Inflammatory macrophage treated with lipopolysaccharide for 1 hour (primary cell): ENCODE measurements at places on chromosomes 1 and 21.
A peak's percentile ranks its signal among the peaks of the same experiment; 100 is the strongest.

GRCh38 chr1:22334860-22335550 is 116.6 kb upstream of the ZBTB40 start:
- no peak for DNase-seq

GRCh38 chr21:25421321-25422028 is 185.8 kb downstream of the MRPL39 start:
- DNase-seq, result peak; percentile 70

- no peak for DNase-seq
Observed at GRCh38 chr1:22522221-22522743, 41.0 kb upstream of the EPHA8 start.

- DNase-seq, result no peak
Observed at GRCh38 chr21:31260790-31261189, 83.3 kb downstream of the TIAM1 start.

- DNase-seq, result no peak
Observed at GRCh38 chr1:62084310-62084890, 110.2 kb upstream of the L1TD1 start.

DNA sequence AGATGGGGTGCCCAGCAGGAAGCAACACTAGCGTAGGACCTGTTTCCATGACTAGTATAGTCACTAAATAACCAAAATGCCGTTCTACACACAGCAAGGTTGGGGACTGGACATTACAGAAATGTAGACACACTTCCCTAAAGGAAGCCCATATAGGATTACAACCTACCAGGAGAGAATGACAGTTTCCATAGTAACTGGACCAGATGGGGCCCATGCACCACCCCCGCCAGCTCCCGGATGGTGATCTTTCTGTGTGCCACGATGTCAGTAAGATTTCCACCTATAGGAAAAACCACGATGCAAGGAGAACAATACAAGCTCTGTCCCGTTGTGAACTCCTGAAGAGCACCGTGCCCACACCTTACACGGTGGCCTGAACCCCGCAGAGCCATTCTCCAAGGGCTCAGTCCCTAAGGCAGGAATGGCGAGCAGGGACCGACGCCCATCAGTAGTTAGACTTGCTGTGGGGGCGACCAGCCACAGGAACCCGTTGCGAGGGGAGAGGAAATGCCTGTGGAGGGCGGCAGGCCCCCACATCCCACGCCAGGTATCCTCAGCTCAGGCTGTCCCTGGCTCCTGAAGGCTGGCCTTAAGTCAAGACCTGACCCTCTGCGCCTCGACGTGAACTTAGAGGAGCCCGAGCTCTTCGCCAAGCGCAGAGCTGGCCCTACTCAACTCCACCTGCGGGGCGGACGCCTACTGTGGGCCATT is 13.6 kb upstream of the CEP85 start:
- DNase-seq, result no peak

- DNase-seq, result peak; percentile 60
Observed at GRCh38 chr21:25350056-25350455, 257.2 kb downstream of the MRPL39 start.

GRCh38 chr1:242011894-242012660 is 13.2 kb upstream of the MAP1LC3C start:
- peak; percentile 26 for DNase-seq

- DNase-seq, result peak; percentile 36
Observed at GRCh38 chr1:170536924-170537551, 5.1 kb downstream of the GORAB start.

- no peak for DNase-seq
Observed at GRCh38 chr1:74422421-74423292, 89.8 kb downstream of the LRRC53 start.

DNA sequence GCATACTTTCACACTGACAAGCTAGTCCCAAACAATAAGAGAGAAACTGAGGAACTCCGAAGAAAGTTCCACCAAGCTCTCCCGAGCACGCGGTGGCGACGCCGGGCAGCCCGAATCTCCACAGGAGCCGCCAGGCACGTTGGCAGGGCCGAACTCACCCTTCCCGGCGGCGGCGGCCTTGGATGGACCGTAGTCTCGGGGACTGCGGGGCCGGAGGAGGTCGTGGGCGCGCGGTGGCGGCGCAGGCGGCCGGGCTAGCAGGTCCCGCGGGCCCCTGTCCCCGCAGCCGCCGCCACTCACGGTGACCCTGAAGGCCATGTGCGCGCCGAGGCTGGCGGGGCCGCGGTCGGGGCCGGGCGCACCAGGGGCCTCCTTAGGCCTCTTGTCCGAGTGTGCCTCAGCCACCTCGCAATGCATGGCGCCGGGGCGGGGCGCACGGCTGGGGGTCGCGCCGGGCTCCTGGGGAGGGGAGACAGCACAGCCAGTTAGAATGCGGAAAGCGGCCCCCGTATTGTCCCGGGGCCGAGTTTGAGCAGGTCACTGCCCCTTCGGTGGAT is 1.2 kb downstream of the GLIS1 start:
- DNase-seq, result no peak

DNA sequence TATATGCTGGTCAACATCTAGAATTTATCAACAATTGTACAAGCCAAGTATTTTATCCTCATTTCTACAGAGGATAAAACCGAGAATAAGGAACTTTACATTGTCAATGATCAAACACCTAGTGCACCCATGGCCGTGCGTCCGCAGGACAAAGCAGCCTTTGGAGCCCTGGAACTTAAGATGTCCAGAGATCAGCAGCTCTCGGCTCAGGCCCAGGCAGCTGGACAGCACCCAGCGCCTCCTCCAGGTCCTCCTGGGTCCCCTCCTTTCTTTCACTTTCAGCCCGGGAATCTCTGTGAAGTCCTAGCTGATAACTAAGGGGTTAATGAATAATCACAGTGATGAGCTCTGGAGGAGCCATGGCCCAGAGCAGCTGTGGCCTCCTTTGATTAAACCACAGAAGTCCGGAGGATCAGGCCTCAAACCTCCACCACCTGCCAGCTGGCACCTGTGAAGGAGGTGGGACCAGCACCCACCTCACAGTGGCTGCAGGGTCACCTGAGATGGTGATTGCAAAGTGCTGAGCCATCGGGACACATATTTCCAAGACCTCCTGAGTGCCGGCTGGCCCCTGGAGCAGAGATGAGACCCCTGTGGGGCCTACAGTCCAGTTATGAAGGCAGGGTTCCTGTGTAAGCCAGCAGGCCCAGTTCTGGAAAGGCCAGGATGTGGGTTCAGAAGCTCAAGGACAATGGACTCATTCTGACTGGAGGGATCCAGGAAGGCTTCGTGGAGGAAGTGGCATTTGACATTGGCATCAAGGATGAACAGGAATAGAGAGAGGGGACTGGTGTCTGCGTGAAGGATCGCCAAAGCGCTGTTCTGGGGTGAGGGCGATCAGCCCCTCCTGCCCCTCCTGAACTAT is 11.6 kb upstream of the SAMD11 start:
- no peak for DNase-seq

GRCh38 chr1:61452176-61453035 is 272.5 kb downstream of the TM2D1 start:
- peak; percentile 13 for DNase-seq

DNA sequence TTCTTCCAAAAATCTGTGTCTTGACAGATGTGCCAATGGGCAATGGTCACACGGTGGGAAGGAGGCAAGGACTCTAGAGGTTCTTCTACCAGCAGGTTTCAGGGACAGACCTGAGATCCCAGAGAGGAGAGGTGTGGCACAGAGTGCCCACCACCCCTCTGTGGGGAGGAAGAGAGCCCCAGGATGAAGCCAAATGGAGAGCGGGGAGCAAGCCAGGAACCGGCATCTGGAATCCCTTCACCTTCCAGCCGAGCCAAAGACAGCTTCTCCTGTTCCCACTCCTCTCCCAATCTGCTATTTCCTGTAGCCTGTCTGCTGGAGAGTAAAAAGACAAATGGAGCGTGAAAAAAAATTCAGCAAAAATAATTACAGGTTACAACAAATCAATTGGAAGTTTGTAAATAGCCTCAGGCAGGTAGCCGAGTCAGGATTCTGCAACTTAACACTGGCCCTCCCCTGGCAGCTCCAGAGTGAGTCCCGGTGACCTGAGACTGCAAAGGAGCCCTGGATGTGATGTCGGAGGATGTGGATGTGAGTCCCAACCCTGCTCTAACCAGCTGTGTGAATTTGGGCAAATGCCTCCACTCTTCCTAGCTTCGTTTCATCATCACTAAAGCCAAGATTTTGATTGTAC is 45.4 kb upstream of the LRRN2 start:
- DNase-seq, result no peak

GRCh38 chr1:96684744-96685143 is 36.8 kb upstream of the PTBP2 start:
- no peak for DNase-seq

GRCh38 chr1:38117444-38117887 is 70.9 kb upstream of the POU3F1 start:
- no peak for DNase-seq

DNA sequence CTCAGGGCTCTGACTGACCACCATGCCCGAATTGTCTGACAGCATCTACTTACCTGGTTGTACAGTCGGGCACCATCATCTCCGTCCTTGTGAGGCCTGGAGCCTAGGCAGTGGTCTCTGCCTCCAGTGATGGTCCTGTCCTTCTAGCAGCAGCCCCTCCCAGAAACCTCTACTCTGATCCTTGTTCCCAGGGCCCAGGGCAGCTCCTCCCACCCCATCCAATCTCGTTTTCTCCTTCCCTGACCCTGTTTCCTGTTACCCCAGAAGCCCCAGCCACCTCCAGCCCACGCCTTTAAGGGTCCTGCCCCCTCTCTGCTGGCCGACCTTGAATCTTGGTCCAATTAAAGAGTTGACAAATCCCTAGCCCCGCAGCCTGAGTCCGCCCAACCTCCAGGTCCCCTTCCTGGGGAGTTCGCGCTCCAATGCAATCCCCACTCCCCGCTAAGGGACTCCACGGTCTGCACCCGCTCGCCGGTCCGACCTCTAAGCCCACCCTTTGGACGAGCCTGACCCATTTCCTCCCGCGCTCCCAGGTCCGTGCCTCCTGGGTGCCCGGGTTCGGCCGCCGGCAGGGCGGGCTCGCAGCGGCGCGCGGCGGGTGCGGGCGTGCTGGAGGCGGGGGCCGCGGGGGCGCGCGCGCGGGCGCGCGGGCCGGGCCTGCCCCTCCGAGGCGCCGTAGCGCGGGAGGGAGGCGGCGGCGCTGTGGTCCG is at the start of gene B4GALT2:
Gene B4GALT2 (plus strand): TSS at position 660 of the 710 bp plus-strand sequence. CDS start 1,951 bp downstream, outside the sequence.
- no peak for DNase-seq

- DNase-seq, result no peak
Observed at GRCh38 chr1:115302390-115302961, 35.6 kb downstream of the NGF start.

DNA sequence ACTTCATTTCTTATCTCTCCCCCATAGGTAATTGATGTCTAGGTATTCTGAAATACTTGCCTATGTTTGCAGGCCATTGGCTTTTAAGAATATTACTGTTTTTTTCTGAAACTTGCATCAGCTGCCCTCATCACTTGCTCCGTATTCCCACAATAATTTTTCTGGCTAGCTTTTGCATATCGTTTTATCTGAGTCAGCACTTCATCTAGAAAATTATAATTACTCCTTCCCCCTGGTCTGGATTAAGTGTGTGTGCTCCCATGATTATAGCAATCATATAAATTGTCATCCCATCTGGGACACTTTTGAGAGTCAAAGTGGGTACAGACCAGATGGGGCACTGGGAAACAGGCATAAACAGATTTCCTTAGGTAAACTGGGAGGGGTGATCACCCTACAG is 583.2 kb upstream of the B3GALT2 start:
- no peak for DNase-seq

- DNase-seq, result no peak
Observed at GRCh38 chr1:41315146-41315822, 46.0 kb upstream of the FOXO6 start.

- no peak for DNase-seq
Observed at GRCh38 chr21:33578959-33579542, 9.4 kb downstream of the DONSON start.

DNA sequence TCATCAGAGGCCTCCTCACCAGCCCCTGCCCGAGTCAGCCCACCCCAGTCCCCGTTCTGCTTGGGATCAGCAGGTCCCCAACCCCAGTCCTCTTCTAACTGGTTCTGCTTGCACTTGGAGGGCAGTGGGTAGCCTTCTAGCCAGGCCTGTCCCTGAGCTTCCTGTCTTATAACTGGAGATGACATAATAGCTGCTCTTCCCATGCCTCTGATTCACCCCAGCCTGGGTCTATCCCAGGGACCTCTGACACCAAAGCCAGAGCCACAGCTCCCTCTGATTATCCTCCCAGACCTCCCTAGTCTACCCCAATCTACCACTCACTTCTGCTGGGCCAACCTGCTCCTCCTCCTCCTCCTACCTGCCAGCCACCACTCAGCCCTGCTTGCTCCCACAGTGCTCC is 31.4 kb downstream of the IQGAP3 start:
- peak; percentile 85 for DNase-seq

DNA sequence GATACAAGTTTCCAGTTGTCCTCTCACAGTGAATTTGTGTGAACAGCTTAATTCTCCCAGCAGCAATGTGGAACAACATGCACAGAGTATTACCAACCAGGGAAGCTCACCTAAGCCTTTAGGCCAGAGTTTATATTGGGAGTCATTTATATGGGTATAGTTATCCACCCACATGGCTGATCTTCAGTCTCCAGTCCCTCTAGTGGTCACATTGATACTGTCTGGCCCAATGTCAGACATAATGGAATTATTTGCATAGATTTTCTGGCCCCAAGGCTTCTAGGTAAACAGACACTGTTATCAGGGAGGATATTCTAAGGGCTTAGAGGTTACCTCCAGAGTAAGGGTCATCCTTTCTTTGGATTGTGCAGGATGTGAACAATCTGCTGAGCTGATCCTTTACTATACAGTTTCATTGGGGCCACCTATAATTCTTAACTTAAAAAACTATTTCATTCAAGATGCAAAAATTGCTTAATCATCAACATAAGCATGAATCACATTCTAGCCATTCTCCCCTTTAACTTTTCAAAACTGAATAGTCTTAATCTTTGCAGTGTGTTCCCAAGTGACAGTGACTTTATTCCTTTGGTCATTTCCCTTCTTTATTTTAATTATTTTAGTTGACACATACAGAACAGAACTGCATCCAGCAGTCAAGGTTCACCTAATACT is 210.9 kb downstream of the LTN1 start:
- peak; percentile 8 for DNase-seq

DNA sequence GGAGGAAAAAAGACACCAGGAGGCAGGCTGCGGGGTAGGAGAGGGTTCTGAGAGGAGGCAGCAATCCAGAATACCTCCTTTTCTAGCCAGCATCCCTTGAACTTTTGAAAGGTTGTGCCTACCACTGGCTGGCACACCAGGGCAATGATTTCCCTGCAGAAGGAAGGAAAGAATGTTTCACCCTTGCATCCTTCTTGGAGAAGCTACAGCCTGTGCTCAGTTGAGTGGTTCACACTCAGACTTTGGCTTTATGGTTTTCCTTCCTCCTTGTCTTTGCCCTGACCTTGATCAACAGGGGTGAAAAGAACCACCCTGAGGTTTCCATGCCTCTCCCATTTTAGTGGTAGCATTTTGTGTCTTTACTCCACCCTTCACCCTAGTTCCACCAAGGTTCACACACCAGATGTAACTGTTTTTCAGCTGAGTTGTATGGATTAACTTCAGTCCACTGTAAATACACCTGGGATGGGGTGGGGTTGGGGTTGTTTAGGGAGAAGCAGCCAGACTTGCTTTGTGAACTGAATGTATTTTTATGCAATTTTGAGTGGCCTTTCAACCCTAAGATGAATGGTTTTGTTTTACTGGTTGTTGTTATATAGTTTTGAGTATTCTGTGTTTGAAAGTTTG is 122.3 kb downstream of the SYT2 start:
- no peak for DNase-seq
